ENCODE measurements at places on chromosomes 12 and 14.

GRCh38 chr12:115726691-115727090 lies 550.8 kb downstream of the MED13L start:
- DNase-seq = no peak

DNA sequence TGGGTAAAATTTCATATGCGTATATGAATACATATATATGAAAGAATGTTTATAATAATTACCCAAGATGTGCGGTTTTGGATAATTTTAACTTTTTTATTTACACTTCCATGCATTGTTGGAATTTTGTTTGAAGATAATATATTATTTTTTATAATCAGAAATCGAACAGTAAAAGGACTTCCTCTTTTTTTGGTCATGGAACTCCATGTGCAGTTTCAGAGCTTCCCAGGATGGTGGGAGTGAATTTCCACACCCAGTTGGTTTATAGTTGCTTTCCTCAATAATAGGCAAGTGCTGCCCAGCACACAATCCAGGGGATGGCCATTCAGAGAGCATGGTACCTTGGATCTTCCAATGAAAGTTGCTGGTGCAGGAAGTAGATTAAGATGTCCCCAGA lies 6.3 kb upstream of the EMP1 start:
- no peak for DNase-seq

DNA sequence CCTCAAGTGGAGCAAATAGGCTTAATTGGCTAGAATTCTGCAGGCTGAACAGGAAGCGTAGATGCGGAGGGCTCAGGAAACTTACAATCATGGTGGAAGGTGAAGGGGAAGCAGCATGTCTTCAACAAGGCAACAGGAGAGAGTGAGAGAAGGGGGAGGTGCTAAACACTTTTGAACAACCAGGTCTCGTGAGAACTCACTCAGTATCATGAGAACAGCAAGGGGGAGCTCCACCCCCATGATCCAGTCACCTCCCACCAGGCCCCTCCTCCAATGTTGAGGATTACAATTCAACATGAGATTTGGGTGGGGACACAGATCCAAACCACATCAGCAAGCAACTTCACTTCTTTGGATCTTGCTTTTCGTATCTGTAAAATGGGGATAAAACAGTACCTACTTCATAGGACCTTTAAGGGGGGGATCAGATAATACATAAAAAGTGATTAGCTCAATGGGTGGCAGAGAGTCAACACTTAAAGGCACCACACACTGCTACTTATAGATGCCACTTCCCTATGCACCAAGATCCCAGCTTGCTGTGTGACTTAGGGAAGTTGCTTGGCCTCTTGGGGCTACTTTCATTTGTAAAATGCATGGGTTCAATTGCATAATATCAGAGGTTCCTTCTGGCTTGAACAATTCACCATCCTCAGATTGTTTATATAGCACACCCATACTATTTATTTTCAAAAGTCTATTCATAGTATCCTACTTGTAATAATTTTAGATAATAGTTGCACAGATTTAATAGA lies 184.8 kb upstream of the RPH3A start:
- no peak for DNase-seq

DNA sequence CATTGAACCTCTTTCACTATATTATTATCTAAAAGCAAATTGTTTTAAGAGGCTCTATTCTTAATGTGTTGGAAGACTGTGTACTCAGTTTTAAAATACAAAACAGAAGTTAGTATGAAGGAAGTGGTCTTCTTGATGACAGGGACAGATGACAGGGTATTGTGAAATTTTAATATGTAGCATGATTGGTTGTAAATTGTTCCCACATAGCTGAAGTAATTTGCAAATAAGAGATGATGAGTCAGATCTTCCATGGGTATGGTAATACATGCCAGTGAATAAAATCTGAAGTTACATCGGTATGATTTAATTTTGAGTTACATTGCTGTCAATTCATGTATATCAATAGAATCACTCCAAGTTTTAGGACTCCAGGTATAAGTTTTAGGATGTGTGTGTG lies 454.8 kb downstream of the AEBP2 start:
- no peak for DNase-seq

DNA sequence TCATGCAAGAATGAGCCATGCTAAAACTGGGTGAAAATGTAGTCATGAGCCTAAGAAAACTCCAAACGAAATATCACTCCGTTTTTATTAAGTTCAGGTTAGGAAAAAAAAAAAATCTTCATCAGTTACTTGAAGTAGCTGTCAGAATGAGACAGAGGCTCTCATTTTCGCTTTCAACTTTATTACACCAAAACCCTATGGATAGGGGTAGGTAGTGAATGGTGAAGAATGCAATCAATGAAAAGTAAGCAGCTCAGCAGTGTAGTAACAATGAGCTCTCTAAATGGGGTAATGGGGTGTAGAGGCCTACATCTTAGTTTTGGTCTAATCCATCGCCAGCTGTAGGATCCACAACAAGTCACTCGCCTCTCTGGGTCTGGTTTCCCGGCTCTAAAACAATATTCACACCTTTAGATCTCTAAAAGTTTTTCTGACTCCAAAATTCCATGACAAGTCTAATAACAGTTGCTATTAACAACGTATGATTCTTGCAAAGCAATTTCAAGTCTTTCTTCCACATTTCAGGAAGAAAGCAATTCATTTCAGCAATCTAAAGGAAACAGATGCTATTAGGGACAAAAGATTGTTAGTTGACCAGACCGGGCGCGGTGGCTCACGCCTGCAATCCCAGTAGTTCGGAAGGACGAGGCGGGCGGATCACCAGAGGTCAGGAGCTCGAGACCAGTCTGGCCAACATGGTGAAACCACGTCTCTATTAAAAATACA lies 1.7 kb downstream of the BTBD7 start:
- DNase-seq = no peak

GRCh38 chr12:7498809-7499208 lies 4.8 kb downstream of the CD163 start:
- no peak for DNase-seq

DNA sequence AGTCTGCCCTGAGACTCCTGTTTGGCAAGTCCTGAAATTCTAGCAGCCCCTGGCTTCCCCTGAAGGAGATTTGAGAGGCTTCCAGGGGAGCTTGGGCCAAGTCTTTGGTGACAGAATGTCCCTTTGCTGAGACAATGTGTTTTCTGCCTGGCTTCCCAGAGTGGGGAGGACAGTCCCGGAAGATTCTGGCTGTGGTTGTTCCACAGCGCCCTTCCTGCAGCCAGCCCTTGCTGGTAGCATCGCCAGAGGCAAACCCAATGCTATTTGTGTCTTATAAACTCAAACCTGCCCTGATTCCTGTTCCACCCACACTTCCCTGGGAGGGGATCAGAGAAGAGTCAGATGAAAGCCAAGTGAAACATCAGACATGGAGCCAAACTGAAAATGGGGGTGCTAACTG lies 56.4 kb upstream of the OAS1 start:
- DNase-seq = no peak

GRCh38 chr12:12919666-12920435 lies 28.5 kb downstream of the GPRC5A start:
- no peak for DNase-seq

- DNase-seq = no peak
These were observed 37.7 kb downstream of the C12orf50 start for GRCh38 chr12:87991483-87991882.

DNA sequence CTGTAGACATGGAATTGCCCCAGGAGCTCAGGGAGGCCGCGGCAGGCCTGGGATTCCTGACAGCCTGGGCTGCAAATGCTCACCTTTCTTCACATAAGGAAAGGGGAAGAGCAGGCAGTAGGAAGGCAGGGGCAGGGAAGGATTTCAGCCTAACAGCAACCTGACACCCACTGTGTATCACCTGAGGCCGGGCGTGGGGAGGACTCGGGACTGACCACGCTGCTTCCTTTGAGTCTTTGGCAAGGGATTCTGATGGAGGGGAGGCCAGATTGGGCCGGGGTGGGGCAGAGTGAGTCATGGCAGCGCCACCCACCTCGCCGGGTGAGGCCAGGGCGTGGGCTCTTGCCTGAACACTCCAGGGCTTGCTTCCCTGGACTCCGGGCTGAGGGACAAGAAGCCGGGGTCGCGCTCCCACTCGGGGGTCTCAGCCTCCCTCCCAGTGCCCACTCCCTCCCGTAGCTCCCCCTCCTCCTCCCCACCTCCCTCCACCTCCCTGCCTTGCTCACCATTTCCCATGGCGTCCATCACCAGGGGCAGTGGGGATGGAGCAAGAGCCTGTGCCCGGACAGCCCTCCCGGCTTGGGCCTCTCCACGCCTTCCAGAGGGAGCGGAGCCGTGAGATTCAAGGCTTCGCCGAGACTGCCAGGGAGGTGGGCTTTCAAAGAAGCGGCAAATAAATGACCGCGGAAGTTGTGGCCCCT lies 247.9 kb upstream of the RTL1 start:
- no peak for DNase-seq

- no peak for DNase-seq
These were observed 50.3 kb downstream of the TDP1 start for GRCh38 chr14:90005939-90006530.

- DNase-seq = no peak
These were observed 35.7 kb downstream of the SSH1 start for GRCh38 chr12:108821407-108822397.

DNA sequence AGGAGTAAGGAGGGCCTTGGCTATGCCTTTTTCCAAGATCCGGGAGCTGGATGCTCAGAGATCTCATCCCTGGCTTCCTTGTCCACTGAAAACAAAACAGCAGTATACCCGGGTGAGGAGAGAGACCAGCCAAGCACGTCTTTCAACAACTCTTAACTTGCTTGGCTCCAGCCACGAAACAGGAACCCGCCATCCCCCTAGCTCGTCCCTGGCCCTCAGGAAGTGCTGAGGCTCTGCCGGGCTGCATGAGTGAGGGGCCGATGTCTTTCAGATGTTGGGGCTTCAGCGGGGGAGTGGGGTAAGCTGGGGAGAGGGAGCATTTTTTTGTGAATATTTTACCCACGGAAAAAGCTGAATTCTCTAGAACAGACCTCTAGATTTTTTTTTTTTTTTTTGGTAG lies 231.1 kb downstream of the CACNA1C start:
- DNase-seq = no peak

- no peak for DNase-seq
These were observed 35.7 kb downstream of the HNRNPC start for GRCh38 chr14:21233457-21234076.

- DNase-seq = no peak
These were observed 136.8 kb downstream of the ANKS1B start for GRCh38 chr12:99847936-99848335.

- no peak for DNase-seq
These were observed 7.8 kb downstream of the RPL36AL start for GRCh38 chr14:49612671-49613070.

- no peak for DNase-seq
These were observed 1.7 kb upstream of the NUAK1 start for GRCh38 chr12:106140223-106140986.

DNA sequence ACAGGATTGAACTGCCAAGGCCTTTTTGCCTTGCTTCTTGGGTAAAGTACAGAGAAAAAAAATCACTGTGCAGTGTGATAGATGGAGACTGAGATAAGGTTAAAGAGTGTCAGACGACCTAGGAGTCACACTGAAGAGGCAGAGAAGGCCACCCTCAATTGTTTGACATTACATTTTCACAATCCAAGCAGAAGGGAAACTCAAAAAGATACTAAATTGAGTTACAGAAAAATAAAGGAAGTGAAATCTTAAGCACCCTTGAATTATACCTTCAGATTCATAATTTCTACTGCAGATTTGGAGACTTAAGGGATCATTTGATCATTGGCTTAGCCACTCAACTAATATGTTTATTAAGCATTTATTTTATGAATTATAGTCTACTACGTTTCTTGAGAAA lies 97.1 kb downstream of the MYF5 start:
- DNase-seq = no peak

Measured in stimulated activated CD8-positive, alpha-beta memory T cell treated with anti-CD3 and anti-CD28 coated beads, Interleukin-7, amount 100 ng/mL, for 48 hours (primary cell).